ENCODE measurements at places on chromosomes 16 and 17. TPM values are rescaled to one million over a fixed set of nuclear protein-coding genes. Genes with fewer than 3 reads are reported as not detected.

Gene KRTAP1-1
- not detected for total RNA-seq

Gene CDH1
- not detected for total RNA-seq

Gene KRT16
- not detected for total RNA-seq

Gene CLDN9
- total RNA-seq = under 0.01 TPM

Gene NPLOC4
- total RNA-seq = 77.1 TPM

Gene ODAD4
- 0.33 TPM for total RNA-seq

Gene ZFHX3
- total RNA-seq = 10.6 TPM

Gene CUEDC1
- total RNA-seq = 14.4 TPM

Gene GP1BA
- total RNA-seq = not detected

Gene GPR179
- total RNA-seq = 0.17 TPM

Gene HOXB5
- total RNA-seq = 0.29 TPM

Gene C16orf74
- total RNA-seq = 7.3 TPM

Gene RSKR
- 5.1 TPM for total RNA-seq

Gene HYDIN
- 0.15 TPM for total RNA-seq

Gene CALB2
- total RNA-seq = 0.33 TPM

Gene GUCY2D
- not detected for total RNA-seq

Gene TUBD1
- 2.6 TPM for total RNA-seq

Gene OTOP2
- total RNA-seq = not detected

Gene CCL17
- not detected for total RNA-seq

Gene ASGR1
- total RNA-seq = 1.2 TPM

Gene SARM1
- 6.1 TPM for total RNA-seq

Gene CACNB1
- total RNA-seq = 7.9 TPM

Gene TRPV2
- 89.5 TPM for total RNA-seq

Gene THRA
- 35.8 TPM for total RNA-seq

Gene KRT15
- 2.9 TPM for total RNA-seq
